ENCODE measurements at places on chromosomes 3 and 15. TPM values are rescaled to one million over a fixed set of nuclear protein-coding genes. Genes with fewer than 3 reads are reported as not detected.

- no peak for DNase-seq
Measured at GRCh38 chr3:123871946-123872345, 12.2 kb downstream of the MYLK start.

Gene CNTN3
- not detected for total RNA-seq

Gene CNTN4
- 51.3 TPM for total RNA-seq

DNA sequence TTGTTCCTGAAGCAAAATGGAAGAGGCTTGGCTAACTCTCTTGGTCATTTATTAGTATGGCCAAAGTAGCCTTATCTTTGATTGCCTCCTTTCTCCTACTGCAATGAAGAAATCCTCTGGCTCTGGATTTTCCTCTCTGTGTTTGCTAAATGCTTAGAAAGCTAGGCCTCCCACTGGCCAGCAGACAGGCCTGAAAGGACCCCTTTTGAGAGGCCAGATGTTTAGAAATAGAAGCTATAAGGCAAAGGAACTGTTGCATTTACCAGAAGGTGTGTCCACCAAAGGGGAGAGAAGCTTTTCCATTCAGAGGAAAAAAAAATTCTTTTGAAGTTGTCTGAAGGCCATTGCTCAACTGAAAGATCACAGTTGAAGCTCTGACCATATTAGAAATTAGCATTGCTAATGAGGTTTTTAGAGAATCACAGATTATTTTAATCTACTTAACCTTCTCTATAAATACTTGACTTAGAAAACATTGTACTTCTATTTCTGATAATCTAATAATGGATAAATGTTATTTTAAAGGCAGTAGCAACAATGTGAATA, 160.8 kb downstream of the SYNPR start:
- no peak for DNase-seq

- DNase-seq: no peak
Measured at GRCh38 chr15:39643727-39644126, 62.8 kb downstream of the THBS1 start.

- DNase-seq: no peak
Measured at GRCh38 chr3:130800829-130801228, 54.2 kb upstream of the PIK3R4 start.

All from Caco-2 (cell line).